OCI-LY7 (cell line): ENCODE measurements at places on chromosomes 3 and 15. TPM values are rescaled to one million over a fixed set of nuclear protein-coding genes. Genes with fewer than 3 reads are reported as not detected.

- no peak for DNase-seq
These were observed 48.9 kb upstream of the PPIB start for GRCh38 chr15:64211696-64212095.

- DNase-seq = no peak
These were observed 27.6 kb downstream of the NIPA2 start for GRCh38 chr15:22866079-22866478.

GRCh38 chr3:197003461-197004385 lies 25.9 kb downstream of the MELTF start:
- DNase-seq = peak; percentile 41

DNA sequence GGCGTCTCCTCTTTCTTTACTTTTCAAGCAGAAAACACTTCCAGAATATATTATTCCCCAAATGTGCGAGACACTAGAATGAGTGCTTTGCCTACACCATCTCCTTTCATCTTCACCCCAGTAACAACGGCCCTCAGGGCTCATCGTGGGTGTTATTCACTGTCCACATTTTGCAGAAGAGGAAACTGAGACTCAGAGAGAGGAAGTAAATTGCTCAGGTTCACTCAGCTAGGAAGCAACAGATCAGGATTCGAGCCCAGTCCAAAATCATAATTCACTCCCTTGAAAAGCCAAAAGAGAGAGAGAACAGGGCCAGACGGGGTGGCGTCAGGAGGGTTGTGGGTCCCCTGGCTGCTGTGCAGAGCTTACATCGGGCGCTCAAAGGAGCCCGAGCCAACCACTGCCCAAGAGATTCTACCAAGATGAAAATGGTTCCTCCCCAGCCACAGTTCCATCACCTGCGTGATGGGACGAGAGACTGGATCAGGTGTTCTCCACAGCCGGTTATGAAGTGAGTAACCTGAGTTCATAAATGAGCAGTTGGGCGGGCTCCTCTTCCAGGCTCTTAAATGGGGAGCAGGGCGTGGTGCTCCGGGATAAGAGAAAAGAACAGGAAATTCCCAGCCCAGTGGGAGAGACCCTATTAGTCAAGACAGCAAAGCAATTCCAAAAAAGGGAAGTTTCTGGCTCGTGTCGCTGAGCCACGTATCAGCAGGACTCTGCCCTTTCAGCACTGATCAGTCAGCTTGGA lies 48.6 kb upstream of the FLNB start:
- DNase-seq = no peak

DNA sequence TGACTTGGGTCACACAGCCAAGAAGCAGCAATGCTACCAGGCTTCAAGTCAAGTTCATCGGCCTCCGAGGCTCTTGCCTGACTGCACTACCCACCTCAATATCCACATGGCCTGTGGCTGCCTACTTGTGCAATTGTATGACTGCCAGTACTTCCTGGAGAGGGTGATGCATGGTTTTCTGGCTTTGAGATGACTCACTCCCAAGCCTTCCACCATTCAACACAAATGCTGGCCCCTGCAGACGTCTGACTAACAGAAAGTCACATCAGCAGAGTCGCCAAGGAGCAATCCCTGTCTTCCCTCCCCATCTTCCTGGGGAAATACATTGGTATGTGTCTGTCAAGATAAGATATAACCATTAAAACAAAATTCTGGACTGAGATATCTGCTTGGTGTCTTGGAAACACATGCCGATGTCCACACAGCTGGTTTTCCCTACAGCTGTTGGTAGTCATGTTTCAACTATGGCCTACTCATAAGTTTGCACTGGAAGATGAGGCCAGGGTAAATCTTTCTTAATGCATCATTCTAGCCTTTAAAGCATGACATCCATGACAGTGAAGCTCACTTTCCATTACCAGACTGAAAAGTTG lies 79.6 kb upstream of the SPATA12 start:
- no peak for DNase-seq

Gene NSUN3
- total RNA-seq = 13.5 and 17.7 TPM in 2 replicates

- no peak for DNase-seq
These were observed 90.6 kb upstream of the MYZAP start for GRCh38 chr15:57500979-57501576.
